ENCODE measurements at places on chromosomes 4 and X.

- DNase-seq = no peak
These were observed 125.2 kb downstream of the ELOVL6 start for GRCh38 chr4:110073053-110073845.

DNA sequence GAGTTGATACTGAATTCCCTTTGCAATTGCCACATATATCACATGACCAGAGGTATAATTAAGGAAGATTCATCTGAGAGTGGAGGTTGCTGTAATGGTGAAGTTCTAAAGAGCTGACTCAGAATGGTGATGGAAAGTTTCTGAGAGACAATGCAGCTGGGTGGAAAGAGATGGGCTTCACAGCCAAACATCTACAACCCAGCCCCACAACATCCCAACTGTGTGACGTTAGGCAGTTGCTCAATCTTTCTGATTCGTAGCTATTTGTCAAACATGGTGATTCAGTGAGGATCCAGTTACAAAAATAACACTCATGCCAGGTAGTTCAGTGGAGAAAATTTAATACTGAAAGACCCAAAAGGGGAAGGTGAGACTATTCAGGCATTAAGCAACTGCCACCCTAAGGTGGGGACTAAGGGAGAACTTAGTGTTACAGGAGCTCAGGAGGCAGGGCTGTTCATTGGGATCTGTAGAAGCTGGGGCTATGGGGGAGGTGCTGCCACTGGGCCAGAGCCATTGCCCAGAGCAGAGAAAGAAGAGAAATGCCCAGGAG lies 6.9 kb upstream of the AFF1 start:
- no peak for DNase-seq

DNA sequence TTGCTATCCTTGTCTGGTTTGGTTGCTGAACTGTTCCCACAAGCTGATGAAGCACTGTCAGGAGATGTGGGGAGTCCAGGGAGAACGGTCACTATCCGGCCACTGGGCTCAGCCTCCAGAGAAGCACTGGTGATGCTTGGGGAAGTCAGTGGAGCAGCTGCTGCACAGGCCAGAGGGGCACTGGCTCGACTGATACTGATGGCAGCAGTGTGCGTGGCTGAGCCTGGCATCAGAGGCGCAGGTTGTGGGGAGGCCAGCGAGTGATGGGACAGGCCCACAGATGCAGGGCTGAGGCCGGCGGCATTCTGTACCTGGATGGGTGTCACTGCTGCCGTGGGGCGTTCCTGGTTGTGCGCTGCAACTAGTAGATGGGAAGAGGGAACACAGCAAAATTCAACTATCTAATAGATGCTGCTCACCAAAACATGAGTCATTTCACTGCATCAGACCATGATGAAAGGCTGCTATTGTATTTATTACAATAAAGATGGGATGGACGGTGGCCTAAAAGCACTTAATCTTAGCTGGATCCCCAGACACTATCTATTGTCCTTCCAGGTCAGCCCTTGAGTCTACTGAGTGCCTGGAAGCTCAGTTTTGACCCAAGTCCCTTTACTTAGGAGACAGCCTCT lies 106.3 kb upstream of the CBR4 start:
- DNase-seq = no peak

GRCh38 chrX:133881893-133882292 lies 103.5 kb downstream of the GPC3 start:
- no peak for DNase-seq

DNA sequence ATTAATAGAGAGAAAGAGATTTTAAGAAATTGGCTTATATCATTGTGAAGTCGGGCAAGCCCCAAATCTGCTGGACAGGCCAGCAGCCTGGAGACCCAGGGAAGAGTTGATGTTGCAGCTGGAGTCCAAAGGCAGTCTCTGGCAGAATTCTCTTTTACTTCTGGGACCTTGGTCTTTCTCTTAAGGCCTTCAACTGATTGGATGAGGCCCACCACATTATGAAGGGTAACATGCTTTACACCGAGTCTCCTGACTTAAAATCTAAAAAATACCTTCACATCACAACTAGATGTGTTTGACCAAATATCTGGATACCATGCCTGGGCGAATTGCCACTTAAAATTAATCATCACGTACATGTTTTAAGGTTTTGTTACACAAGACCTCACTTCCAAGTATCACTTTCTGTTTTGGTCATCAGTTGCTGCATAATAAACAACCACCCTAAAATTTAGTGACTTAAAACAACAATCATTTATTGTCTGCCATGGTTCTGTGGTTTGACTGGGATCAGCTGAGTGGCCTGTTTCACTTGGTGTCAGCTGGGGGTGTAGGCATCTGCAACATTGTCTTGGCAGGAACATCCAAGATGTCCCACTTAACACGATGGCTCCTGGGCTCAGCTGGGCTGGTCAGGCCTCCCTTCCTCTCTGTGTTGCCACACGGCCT lies 3.4 kb downstream of the CD38 start:
- DNase-seq = no peak

DNA sequence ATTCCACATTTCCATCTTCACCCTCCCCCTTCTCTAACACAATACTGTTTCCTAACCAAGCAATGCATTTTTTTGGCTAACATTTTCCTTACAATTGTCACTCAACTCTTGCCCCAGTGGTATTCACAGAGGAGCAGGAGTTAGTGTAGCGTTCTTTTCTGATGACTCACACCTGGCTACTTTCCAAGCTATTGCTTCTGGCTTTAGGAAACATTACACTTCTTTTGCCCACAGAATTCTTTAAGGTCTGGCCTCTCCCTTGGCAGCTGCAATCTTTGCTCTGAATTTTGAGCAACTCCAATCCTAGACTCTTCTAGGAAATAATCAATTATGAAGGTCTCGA lies 27.5 kb upstream of the PDGFC start:
- DNase-seq = no peak

GRCh38 chr4:13118633-13119032 lies 365.5 kb downstream of the RAB28 start:
- DNase-seq = no peak

DNA sequence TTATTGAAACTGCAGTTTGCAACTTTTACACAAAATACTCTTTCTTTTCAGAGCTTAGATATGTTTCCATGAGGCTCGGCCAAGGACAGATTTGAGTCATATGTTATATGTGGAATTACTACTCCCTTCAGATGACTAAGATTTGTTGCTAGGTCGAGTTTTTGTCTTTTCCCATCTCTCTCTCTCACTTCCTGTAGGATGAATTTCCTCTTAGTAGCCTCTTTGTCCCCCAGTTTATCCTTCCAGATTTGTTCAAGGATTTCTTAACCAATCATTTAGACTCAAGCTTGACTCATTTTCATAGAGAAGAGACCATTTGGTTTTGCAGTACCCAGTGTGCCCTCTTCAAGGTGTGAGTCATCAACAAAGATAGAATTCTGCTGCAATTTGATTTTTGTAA lies 209.2 kb downstream of the GLUD2 start:
- no peak for DNase-seq

DNA sequence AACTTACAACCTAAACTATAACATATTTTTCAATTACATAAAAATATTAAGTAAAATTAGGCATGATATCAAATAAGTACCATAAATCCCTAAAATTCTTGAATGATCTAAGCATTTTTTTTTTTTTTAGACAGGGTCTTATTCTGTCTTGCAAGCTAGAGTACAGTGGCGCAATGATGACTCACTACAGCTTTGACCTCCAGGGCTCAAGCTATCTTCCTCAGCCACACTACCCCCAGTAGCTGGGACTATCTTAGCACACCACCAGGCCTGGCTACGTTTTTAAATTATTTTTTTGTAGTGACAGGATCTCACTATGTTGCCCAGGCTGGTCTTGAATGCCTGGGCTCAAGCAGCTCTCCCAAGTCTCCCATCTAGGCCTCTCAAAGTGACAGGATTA lies 1042.3 kb downstream of the FSTL5 start:
- DNase-seq = no peak

DNA sequence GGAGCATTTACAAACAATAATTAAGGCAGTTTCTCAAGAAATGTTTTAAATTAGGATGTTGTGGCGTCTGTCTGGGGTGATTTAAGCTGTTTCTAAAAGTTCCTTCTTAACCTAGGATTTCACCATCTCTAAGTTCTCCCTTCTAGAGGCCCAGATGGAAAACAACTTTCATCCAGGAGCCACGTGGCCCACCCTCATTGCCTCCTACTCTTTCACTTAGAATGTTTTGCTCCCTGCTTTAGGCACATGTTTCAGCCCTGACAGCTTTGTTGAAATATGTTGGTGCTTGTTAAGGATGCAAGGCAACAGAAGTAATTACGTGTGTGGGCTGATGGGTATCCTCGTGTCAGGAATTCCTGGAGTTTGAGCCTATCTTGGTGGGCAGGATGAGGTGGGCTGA lies 131.3 kb downstream of the GUCY2F start:
- no peak for DNase-seq

GRCh38 chrX:136711147-136711546 lies 63.2 kb downstream of the CD40LG start:
- DNase-seq = peak; percentile 23

- DNase-seq = no peak
These were observed 46.2 kb downstream of the GUCY1B1 start for GRCh38 chr4:155805016-155805415.

DNA sequence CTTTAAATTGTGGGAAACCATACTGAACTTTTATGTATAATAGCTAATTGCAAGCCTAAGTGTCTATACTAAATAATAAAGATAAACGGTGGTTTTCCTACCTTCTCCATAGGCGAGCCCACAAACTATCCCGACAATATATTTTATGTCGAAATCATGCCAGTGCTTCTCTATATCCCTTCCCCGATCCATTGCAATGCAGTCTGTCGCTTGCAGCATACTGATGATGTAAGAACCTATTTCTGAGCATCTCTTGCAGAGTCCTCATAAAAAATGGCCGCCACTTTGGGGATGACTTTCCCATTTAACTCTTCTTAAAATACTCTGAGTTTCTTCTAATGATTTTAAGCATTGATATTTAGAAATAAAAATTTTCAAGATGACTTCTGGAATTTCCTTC lies 58.1 kb upstream of the TLR3 start:
- no peak for DNase-seq

- DNase-seq = no peak
These were observed 26.0 kb downstream of the LRIT3 start for GRCh38 chr4:109873791-109874514.

DNA sequence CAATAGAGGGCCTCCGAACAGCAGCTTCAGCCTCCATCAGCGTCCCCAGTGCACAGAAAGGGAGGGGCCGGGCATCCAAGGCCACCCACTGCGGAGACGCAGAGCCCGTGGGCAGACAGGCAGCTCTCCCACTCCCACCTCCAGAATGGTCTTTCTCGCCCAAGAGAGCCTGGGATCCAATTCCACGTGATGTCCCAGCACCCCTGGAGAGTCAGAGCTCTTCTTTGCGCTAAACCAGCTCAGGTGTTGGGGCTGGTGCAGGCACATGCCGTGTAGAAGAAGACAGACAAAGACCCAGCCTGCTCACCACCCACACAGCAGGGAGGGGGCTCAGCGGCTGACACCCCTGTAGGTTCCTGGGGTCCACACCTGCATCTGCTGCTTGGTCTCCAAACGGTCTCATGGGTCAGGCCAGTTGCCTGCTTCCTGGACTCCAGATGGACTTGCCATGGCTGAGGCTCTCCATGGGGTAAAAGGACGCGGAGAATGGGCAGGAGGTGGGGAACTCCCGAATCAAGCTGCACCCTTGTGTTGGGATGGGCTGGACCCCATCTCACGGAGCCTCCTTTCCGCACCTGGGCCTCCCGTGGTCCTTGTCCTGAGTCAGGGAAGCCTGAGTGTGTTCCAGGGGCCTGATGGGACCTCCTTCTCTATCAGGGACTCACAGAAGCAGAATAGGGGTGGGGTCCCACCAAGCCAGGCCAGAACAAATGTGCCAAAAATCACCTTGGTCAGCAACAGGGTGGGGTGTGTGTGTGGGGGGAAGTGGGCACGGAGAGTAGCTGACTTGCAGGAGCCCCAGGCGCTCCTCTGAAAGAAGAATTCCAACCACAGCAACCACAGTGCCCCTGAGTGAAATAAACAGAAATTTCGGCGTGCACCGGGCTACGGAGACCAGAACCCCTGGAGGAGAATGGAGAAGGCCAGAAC lies 11.6 kb upstream of the ASMTL start:
- DNase-seq = peak; percentile 19

- no peak for DNase-seq
These were observed 349.3 kb downstream of the FBXO8 start for GRCh38 chr4:173934201-173934600.

- DNase-seq = no peak
These were observed 123.0 kb downstream of the CHRNA9 start for GRCh38 chr4:40458109-40458508.

DNA sequence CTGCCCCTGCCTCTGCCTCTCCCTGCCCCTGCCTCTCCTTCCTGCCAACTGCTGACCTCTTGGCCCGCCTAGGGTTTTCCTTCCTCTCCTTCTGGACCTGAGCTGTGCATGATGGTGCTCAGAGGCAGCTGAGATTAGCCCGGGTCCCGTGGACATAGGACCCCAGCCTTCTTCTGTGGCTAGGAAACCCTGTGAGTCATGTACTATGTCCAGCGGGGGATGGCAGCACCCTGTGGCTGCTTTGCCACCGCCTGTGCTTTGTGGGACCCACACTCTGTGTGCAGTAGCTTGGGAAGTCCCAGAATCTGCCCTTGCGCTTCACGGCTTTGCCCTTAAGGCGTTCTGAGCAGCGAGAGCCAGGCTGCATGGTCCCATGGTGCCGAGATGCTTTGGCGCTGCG lies 105.5 kb upstream of the PSAPL1 start:
- DNase-seq = no peak

GRCh38 chr4:55033296-55033695 lies 92.1 kb downstream of the KDR start:
- no peak for DNase-seq

GRCh38 chr4:134862116-134862515 lies 660.5 kb upstream of the PABPC4L start:
- no peak for DNase-seq

- peak; percentile 15 for DNase-seq
These were observed 791.6 kb downstream of the TRIML1 start for GRCh38 chr4:188930822-188931221.

GRCh38 chr4:105291925-105292324 lies 145.2 kb downstream of the TET2 start:
- no peak for DNase-seq

DNA sequence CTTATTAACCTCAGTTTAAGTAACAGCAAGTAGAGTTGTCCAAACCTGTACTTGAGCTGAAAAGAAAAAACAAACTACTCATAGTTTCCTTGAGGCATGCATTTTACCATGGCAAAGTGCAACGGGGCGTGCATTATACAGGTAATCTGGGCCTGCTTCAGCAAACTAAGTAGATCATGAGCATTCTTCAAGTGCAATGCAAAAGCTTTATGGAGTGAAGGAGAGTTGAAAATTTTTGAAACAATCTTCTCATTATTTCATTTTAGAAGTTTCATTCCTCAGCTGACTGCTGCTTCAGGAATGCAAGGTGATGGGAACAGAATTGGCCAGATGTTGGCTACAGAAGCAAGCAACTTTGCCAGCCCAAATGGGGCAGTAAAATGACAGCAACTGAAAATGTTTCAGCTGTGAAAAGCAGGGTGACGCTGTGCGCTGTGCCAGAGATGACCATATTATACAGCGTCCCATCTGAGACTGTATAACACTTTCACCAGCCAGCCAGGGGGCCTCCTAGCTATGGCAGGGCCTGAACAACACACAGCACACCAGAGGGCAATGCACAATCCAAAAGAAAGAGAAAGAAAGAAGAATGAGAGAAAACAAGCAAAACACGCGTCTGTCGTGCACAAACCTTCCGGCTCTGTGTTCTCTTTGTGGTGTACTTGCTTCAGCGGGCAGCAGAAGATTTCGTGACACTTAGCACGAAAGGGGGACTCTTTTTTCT lies 145.5 kb upstream of the FGF13 start:
- no peak for DNase-seq

All from activated CD8-positive, alpha-beta memory T cell treated with anti-CD3 and anti-CD28 coated beads, Interleukin-2, amount 50 U/mL, for 4 hours (primary cell).